ENCODE measurements at places on chromosomes 13 and 19. TPM values are rescaled to one million over a fixed set of nuclear protein-coding genes. Genes with fewer than 3 reads are reported as not detected.

Gene PSG2
- total RNA-seq = not detected

- no peak for DNase-seq
These were observed 2.4 kb downstream of the HSPH1 start for GRCh38 chr13:31159306-31159705.

DNA sequence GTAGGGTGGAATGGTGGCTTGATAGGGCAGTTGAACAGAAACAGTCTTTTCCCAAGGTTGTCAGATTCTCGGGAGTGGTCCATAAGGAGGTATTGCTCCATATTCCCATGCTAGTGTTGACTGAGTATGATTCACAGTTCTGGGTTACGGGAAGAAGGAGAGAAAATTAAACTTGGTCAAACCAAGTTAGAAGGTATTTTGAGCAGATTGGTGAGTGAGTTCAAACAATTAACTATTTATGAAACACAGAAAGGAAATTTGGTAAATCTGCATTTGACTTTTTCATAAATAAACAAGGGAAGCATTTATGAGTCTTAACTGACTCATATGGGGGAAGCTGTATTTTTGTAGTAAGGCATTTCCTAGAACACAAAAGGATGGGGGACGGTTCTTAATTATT, 2419.4 kb downstream of the PCDH9 start:
- no peak for DNase-seq

- peak; percentile 38 for DNase-seq
These were observed 868 bp upstream of the EGLN2 start for GRCh38 chr19:40797963-40798682.
